Right ventricle myocardium inferior (tissue), 1 donor: ENCODE measurements at places on chromosomes 5 and 9. TPM values are rescaled to one million over a fixed set of nuclear protein-coding genes. Genes with fewer than 3 reads are reported as not detected.

- DNase-seq = no peak
These were observed 58.2 kb downstream of the EHMT1 start for GRCh38 chr9:137676998-137677397.

GRCh38 chr9:135116881-135117280 is 29.4 kb downstream of the OLFM1 start:
- peak; percentile 39 for DNase-seq

DNA sequence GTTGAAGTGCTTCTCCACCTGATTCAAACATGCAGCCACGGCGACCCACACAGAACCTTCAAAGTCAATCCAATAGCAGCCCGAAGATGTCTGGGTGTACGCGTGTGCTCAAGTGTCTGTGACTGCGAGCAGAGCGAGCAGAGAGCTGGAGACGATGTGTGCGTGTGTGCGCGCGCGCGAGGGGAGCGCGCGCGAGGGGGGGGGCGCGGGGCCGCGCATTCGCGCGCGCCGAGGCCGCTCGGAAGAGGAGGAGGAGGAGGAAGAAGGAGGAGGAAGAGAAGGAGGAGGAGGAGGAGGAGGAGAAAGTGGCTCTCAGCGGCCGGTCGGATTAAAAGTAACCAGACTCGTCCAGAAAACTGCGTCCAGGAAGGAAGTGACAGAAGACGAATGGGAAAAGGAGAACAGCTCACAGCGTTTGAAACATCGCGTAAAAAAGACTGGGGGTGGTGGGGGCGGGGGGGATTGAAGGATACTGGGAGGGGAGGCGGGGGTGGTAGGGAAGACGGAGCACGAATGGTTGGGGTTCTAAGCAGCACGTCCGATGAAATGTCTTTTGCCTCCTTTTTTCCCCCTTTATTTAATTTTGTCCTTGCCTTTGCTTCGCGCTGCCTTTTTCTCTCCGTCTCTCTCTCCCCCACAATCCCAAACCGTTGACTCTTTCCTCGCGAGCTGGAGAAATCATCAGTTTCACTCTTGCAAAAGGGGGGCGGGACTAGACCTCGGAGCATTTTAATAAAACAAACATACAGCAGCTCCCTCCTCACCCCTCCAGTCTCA is at the start of gene MEF2C:
Gene MEF2C, minus strand, starts transcription at position 126 of the 777 bp plus-strand sequence. CDS start 59,396 bp downstream, outside the sequence.
- DNase-seq = peak; percentile 86

- no peak for DNase-seq
These were observed 36.9 kb downstream of the ANKRD33B start for GRCh38 chr5:10600626-10601245.

NTRK2 gene
- total RNA-seq = 8.2 TPM
